ENCODE measurements at places on chromosomes 6 and 20.

GRCh38 chr20:5160882-5161281 lies 34.1 kb downstream of the CDS2 start:
- DNase-seq: no peak

GRCh38 chr6:24307881-24308280 lies 50.0 kb downstream of the DCDC2 start:
- DNase-seq: no peak

DNA sequence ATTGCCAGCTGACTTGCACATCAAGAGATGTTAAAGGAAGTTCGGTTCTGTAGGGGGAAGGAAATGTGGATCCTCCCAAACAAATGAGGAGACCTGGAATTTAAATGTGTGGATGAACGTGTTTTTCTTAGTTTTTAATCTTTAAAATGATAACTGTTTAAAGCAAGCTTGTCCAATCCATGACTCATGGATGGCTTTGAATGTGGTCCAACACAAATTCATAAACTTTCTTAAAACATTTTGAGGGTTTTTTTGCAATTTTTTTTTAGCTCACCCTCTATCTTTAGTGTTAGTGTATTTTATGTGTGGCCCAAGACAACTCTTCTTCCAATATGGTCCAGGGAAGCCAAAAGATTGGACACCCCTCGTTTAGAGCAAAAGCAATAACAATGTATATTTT lies 12.6 kb downstream of the TUBB2B start:
- DNase-seq: no peak

DNA sequence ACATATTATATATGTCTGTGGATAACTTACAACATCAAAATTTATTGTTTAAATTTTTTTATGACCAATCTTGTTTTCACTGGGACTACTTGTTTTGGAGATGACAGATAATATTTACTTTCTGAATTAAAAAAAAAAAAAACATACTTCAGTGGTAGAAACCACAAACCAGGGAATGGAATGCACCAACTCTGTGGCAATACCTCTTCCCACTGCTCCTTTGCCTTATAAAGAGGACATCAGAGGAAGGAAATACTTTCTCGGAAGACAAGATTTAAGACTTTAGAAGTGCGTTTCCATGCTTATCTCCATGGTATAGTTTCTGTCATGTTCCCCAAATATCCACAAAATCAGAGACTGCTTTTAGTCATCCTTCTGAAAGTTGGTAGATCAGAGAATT lies 1241.1 kb upstream of the EYS start:
- DNase-seq: no peak

All from stimulated activated CD4-positive, alpha-beta T cell treated with anti-CD3 and anti-CD28 coated beads, TNF-alpha, amount 100 ng/mL, for 1 hour (primary cell).